Heart right ventricle (tissue), 16 donors: ENCODE measurements at places on chromosomes 16 and 17. TPM values are rescaled to one million over a fixed set of nuclear protein-coding genes. Genes with fewer than 3 reads are reported as not detected.

GRCh38 chr16:84045001-84045817 is 2.6 kb upstream of the SLC38A8 start:
- no peak overlapping the region for H3K4me3 ChIP-seq
- no peak for DNase-seq
- peaks cover 6% of the 10 kb centered on the region for H3K27me3 ChIP-seq
- H3K4me1 ChIP-seq, result no peaks in the 10 kb centered on the region
- H3K36me3 ChIP-seq, result peaks cover 20% of the 10 kb centered on the region

GRCh38 chr17:72273289-72274056 is 152.7 kb downstream of the SOX9 start:
- no peak overlapping the region for H3K27ac ChIP-seq
- peaks cover 5% of the 10 kb centered on the region for H3K27me3 ChIP-seq
- H3K36me3 ChIP-seq, result no peaks in the 10 kb centered on the region
- no peak for DNase-seq
- no peak overlapping the region for H3K4me3 ChIP-seq
- no peaks in the 10 kb centered on the region for H3K4me1 ChIP-seq

DNA sequence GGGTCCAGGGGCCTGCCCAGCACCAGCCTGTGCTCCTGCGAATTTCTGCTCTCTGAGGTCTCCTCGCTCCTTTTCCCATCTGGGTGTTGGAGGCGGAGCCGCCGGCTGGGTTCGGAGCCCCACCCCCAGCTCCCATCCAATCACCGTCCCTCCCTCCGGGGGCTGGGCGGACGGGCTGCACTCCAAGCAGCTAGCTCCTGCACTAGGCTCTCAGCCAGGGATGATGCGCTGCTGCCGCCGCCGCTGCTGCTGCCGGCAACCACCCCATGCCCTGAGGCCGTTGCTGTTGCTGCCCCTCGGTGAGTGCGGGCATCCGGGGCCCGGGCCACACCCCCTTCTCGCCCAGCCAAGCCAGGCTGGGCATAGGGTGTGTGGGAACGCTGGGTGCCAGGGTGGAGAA is at the start of gene NRN1L:
NRN1L (plus strand) TSS at position 202 of the 400 bp plus-strand sequence; CDS start at position 221, 19 bp downstream.
- peaks cover 47% of the 10 kb centered on the region for H3K4me1 ChIP-seq
- peak; percentile 92 for DNase-seq
- H3K4me3 ChIP-seq, result no peak within 1 kb of the TSS
- H3K36me3 ChIP-seq, result peaks cover 73% of the 10 kb centered on the region
- H3K27ac ChIP-seq, result no peak within 1 kb of the TSS

DNA sequence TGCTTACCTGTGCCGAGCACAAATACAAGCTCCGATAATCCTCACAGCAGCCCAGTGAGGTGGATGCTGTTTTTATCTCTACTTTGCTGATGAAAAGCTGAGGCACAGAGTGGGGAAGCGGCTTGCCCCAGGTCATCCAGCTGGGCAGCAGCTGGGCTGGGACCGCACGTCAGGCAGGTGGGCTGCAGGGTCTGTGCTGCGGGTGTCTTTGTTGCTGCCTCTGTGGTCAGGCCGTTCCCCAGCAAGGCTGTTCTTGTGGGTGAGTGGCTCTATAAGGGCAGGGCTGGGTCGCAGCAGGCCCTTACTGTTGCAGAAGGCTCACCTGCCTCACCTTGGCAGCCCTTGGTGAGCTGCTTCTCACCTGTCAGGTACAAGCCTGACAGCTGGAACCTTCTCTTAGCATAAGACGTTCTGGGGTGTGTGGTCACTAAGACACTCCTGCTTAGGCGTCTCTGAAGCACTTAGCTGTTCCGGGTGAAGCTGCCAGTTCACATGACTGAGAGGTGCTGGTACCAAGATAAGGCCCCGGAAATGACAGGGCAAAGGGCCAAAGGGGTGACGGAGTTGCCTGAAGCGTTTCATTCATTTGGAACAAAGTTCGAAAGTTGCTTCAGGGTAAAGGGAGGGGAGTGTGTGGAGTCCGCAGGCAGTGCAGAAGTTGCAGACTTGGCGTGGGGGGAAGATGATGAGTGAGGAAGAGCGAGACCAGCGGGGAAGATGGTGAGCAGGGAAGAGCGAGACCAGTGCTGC is 17.4 kb downstream of the IRF8 start:
- no peaks in the 10 kb centered on the region for H3K36me3 ChIP-seq
- DNase-seq, result peak; percentile 66
- H3K27ac ChIP-seq, result no peak overlapping the region
- no peak overlapping the region for H3K4me3 ChIP-seq
- no peaks in the 10 kb centered on the region for H3K27me3 ChIP-seq

DNA sequence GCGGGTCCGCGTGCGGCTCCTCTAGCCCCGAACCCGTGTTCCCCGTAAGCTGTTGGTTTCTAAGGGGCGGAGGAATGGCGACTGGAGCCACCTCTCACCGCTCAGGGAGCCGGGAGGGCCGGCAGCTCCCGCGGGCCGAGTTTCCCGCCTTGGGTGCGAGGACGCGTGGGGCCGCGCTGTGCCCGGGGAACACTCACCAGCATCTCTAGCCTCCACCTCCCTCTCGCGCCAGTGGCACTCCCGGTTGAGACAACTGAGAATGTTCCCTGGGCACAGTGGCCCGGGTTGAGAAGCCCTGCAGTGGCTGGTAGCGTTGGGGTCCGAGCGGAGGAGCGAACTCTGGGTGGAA is 560 bp downstream of the TELO2 start:
- H3K4me3 ChIP-seq, result peak overlapping the region; percentile 92
- no peak for DNase-seq
- H3K36me3 ChIP-seq, result no peaks in the 10 kb centered on the region
- H3K27me3 ChIP-seq, result no peaks in the 10 kb centered on the region
- peak overlapping the region; percentile 97 for H3K27ac ChIP-seq

- no peak overlapping the region for H3K27ac ChIP-seq
- H3K36me3 ChIP-seq, result peaks cover 33% of the 10 kb centered on the region
- H3K4me1 ChIP-seq, result no peaks in the 10 kb centered on the region
- DNase-seq, result no peak
- no peak overlapping the region for H3K4me3 ChIP-seq
Observed at GRCh38 chr16:80993307-80993706, 13.4 kb downstream of the CMC2 start.

GRCh38 chr17:48262982-48263730 is 155.6 kb downstream of the SNX11 start:
- no peaks in the 10 kb centered on the region for H3K4me1 ChIP-seq
- no peak for DNase-seq
- no peaks in the 10 kb centered on the region for H3K27me3 ChIP-seq
- H3K36me3 ChIP-seq, result no peaks in the 10 kb centered on the region
- no peak overlapping the region for H3K27ac ChIP-seq
- H3K4me3 ChIP-seq, result no peak overlapping the region

- no peak overlapping the region for H3K27ac ChIP-seq
- peak; percentile 62 for DNase-seq
- H3K36me3 ChIP-seq, result no peaks in the 10 kb centered on the region
- H3K4me3 ChIP-seq, result peak overlapping the region; percentile 36
- H3K4me1 ChIP-seq, result peaks cover 19% of the 10 kb centered on the region
Observed at GRCh38 chr16:181565-182021, 1.3 kb downstream of the HBQ1 start.

DNA sequence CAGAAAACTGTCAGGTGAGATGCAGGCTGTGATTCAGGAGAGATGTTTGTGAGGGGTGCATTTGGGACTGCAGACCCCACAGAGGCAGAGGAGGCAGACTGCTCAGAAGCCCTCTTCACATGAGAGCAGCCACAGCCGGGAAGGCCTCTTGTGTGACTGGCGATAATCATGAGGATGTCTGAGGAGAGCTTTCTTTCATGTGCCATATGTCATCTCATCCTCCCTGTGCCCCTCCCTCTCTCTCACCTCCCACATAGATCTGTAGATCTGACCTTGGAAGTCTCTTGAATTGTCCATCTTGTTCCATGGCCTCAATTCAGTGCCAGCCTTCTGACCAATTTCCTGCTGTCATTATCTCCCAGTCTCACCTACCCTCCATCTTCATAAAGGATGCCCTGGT is 50.5 kb downstream of the EPN2 start:
- DNase-seq, result no peak
- H3K4me3 ChIP-seq, result no peak overlapping the region
- H3K27me3 ChIP-seq, result no peaks in the 10 kb centered on the region
- H3K4me1 ChIP-seq, result peaks cover 79% of the 10 kb centered on the region
- H3K27ac ChIP-seq, result no peak overlapping the region
- peaks cover 35% of the 10 kb centered on the region for H3K36me3 ChIP-seq

GRCh38 chr16:47916266-47916665 is 239.5 kb downstream of the ABCC12 start:
- no peaks in the 10 kb centered on the region for H3K27me3 ChIP-seq
- no peak for DNase-seq
- H3K4me3 ChIP-seq, result no peak overlapping the region
- H3K36me3 ChIP-seq, result no peaks in the 10 kb centered on the region
- H3K27ac ChIP-seq, result no peak overlapping the region

- no peaks in the 10 kb centered on the region for H3K36me3 ChIP-seq
- peaks cover 27% of the 10 kb centered on the region for H3K4me1 ChIP-seq
- peak overlapping the region; percentile 71 for H3K27ac ChIP-seq
- no peak overlapping the region for H3K4me3 ChIP-seq
- DNase-seq, result no peak
- H3K27me3 ChIP-seq, result peaks cover 28% of the 10 kb centered on the region
Observed at GRCh38 chr17:58337210-58337599, 8.6 kb upstream of the TSPOAP1 start.

GRCh38 chr17:51435171-51435552 is 174.8 kb downstream of the UTP18 start:
- no peaks in the 10 kb centered on the region for H3K27me3 ChIP-seq
- no peak overlapping the region for H3K4me3 ChIP-seq
- peaks cover 13% of the 10 kb centered on the region for H3K4me1 ChIP-seq
- DNase-seq, result no peak
- no peak overlapping the region for H3K27ac ChIP-seq

GRCh38 chr16:81204798-81205680 is 33.5 kb upstream of the BCO1 start:
- H3K4me1 ChIP-seq, result no peaks in the 10 kb centered on the region
- no peaks in the 10 kb centered on the region for H3K27me3 ChIP-seq
- DNase-seq, result peak; percentile 19
- H3K36me3 ChIP-seq, result no peaks in the 10 kb centered on the region

- no peaks in the 10 kb centered on the region for H3K27me3 ChIP-seq
- H3K4me3 ChIP-seq, result no peak overlapping the region
- DNase-seq, result peak; percentile 59
Observed at GRCh38 chr16:81486540-81487061, 42.0 kb downstream of the CMIP start.

DNA sequence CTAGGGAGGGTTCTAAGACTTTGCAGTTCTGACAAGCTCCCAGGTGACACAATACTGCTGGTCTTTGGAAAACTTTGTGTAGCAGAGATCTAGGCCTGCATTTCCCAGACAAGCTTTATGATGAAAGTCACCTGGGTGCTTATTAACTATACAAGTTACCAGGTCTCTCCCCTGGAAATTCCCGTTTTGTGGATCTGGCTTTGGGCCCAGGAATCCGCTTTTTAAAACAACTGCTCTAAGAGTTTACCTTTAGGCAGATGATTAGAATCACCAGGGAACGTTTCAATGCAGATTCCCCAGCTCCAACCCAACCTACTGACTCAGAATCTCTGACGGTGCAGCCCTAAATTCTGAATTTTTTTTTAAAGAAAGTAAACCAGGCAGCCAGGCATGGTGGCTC is 36.3 kb downstream of the MYH3 start:
- peaks cover 4% of the 10 kb centered on the region for H3K27me3 ChIP-seq
- H3K36me3 ChIP-seq, result no peaks in the 10 kb centered on the region
- H3K27ac ChIP-seq, result no peak overlapping the region
- peaks cover 2% of the 10 kb centered on the region for H3K4me1 ChIP-seq
- DNase-seq, result no peak
- no peak overlapping the region for H3K4me3 ChIP-seq

DNA sequence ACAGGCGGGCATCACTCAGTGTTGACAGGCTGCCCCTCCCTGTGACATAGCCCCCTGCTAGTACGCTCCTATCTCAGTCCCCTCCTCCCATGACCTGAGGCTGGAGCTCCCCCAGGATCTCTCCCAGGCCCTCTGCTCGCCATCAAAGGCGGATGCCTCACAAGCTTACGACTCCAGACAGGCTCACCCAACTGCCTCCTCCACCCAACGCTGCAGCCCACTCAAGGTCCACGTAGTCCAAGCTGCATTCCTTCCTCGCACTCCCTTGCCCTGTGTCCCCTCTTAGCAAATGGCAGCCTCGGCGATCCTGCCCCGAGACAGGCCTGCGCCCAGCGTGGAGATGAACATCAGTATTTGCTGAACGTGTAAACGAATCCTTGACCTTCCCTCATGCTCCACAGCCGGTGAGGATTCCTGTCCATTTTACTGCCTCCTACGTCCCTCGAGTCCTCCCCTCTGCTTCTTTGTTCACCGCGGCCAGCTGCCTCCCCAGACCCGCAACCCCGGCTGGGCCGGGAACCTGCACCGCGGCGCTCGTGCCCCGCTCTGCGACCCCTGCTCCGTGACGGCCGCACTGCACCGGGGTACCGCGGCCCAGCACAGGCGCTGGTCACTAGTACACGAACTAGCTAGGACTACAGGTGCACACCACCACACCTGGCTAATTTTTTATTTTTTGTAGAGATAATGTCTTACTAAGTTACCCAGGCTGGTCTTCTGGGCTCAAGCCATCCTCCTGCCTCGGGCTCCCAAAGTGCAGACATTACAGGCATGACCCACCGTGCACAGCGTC is 838 bp upstream of the TMEM97 start:
- H3K27me3 ChIP-seq, result no peaks in the 10 kb centered on the region
- no peak for DNase-seq
- H3K4me3 ChIP-seq, result peak overlapping the region; percentile 49

GRCh38 chr17:34408439-34408838 is 45.4 kb upstream of the CCL1 start:
- no peak overlapping the region for H3K4me3 ChIP-seq
- peaks cover 34% of the 10 kb centered on the region for H3K27me3 ChIP-seq
- no peaks in the 10 kb centered on the region for H3K36me3 ChIP-seq

GRCh38 chr16:19861133-19861532 is 23.5 kb downstream of the GPRC5B start:
- peak overlapping the region; percentile 37 for H3K4me3 ChIP-seq
- no peaks in the 10 kb centered on the region for H3K36me3 ChIP-seq
- peaks cover 22% of the 10 kb centered on the region for H3K4me1 ChIP-seq
- H3K27ac ChIP-seq, result no peak overlapping the region

DNA sequence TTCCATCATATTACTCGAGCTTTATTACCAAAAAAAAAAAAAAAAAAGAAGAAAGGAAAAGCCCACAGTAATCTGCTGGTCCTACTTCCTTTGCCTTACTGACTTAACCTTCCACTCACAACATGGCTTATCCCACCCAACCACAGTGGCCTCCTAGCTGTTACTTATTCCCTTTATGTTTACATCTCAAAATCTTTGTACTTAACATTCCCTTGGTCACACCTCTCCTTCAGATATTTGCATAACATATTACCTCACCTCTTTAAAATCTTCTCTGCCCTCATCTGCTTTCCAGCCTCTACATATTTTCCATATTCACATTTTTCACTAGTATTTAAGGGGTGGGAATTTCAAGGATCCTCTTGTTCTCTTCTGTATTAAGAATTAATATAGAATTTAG is 327.0 kb upstream of the TBX2 start:
- H3K27me3 ChIP-seq, result no peaks in the 10 kb centered on the region
- H3K27ac ChIP-seq, result no peak overlapping the region
- H3K4me1 ChIP-seq, result no peaks in the 10 kb centered on the region
- H3K4me3 ChIP-seq, result no peak overlapping the region
- H3K36me3 ChIP-seq, result no peaks in the 10 kb centered on the region
- DNase-seq, result no peak

Gene OR3A3
- polyA plus RNA-seq, result not detected

Gene CES4A
- 12.3 TPM for polyA plus RNA-seq

Gene MILR1
- polyA plus RNA-seq, result 1.5 TPM

Gene TBC1D28
- not detected for polyA plus RNA-seq

Gene CX3CL1
- polyA plus RNA-seq, result 19.0 TPM

Gene FGF11
- polyA plus RNA-seq, result 2.0 TPM

Gene ABCA10
- 60.9 TPM for polyA plus RNA-seq

Gene SULT1A2
- polyA plus RNA-seq, result 0.28 TPM

Gene HEATR9
- polyA plus RNA-seq, result not detected

Gene DPEP3
- polyA plus RNA-seq, result not detected
